ENCODE measurements at places on chromosomes 1 and 21.

GRCh38 chr21:28832013-28832714 is 160.5 kb downstream of the LTN1 start:
- DNase-seq, result peak; percentile 10

DNA sequence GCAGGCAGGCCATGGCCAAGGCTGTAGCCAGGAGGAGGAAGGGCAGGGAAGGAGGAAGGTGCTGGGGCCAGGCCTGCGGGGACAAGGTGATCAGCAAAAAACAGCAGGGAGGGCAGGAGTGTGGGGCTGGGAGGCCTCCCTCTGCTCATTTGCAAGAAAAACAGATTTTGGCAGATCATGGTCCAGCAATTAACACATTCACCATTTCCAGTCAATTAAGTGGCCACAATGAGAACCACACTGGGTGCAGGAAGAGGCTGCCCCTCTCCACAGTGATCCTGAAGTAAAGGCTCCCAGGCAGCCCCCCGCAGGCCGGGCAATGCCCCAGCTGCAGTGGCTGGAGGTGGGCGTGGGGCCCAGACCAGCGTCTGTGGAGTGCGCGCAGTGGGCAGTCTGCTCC is 54.6 kb downstream of the DMRTB1 start:
- no peak for DNase-seq

DNA sequence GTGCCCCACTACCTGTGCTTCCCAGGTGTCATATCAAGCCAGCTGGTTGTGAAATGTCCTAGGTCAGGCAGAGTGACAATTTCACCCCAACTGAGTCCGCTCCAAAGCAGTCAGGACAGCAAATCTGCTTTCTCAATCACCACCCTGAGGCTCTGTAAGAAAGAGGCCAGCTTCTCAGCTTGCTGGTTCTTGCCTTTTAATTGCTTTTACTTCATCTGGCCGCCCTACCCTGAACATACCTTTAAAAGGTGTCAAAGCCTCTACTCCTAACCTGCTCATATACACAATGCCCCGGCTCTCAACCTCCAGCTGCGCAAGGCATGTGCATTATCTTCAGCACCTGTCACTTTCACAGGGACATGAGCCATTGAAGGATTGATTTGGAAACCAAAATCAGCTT is 581.6 kb downstream of the NPHP4 start:
- no peak for DNase-seq

DNA sequence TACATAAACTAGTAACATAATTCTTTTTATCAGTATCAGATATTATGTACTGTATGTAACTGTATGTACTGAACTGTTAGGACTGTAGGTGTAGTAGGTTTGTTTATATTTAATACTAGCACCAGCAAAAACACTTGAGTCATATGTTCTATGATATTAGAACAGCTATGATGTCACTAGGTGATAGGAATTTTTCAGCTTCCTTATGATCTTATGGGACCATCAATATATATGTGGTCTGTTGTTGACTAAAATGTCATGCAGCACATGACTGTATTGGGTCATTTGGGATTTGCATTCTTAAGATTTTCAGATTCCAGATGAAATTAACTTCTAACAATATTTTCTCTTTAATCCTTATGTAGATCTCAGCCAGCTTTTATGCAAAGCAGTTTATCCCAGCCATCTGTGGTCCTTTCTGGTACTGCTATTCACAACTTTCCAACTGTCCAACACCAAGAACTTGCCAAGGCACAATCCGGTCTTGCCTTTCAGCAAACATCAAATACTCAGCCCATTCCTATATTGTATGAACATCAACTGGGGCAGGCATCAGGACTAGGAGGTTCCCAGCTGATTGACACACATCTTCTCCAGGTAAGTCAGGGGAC is 38.3 kb upstream of the MYOCOS start:
- DNase-seq, result no peak

DNA sequence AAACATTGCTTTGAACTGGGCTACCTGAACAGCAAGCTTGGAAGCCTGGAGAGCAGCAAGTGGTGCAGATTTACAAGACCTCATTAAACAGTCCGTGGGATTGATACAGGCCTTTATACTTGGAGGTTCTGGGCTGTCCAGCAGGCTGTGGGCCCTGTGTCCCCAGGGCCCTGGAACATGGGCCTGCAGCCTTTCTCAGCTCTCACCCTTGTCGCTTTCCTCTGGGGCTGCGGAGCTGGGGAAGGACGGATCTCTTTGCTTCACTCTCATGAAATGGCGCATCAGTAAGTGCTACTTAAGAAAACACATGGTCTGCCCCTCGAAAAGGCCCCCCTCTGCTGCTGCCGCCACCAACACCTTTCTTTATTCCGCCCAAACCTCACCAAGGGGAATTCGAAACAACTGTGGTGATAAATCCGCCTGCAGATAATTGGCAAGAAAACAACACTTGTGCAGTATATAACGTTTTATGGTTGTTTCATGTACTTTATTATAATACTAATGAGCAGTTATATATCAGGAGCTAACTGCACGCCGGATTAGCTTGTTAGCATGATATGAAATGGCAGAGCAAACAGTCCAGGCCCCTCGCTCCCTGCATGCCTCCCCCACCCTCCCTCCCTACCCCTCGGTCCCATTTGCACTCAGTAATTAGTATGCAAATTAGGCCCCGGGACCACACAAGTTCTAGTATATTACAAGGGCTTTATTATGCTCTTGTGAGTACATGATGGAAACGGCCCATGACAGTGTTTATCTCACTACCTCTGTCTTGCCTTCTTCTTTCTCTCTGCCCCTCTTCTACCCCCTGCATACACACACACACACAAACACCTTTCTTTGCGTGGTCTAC is 131.5 kb downstream of the RNF220 start:
- DNase-seq, result no peak

DNA sequence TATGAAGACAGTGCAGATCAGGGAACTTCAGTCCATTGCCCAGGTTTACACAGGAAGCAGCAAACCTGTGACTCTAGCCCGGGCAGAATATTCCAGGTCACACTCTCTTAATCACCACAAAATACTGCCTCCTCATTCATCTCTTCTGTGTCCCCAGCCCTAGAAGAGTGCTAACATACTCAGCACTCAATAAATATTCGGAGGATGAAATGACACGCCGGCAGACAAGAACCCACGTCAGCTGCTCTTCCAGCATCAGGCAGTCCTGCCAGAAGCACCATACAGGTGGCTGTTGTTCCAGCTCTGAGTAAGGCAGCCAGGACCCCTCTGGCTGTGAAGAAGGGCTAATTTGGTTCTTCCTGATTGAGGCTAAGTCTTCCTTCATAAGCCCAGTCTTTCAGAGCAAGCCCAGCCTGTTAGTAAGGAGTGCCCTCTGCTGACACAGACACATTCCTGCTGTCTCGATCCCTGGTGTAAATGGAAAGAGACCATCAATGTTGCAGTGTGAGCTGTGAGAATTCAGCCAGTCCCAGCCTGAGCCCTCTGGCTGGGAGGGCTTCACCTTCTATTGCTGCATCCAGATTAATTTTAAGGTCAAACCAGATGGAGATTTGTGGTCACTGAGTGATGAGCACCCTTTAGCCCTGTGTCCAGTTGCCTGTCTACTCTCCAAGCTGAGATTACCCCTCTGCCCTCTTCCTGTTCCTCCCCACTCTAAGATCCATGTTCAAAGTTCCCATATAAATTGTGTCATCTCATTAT is 45.0 kb upstream of the KIRREL1 start:
- peak; percentile 11 for DNase-seq

DNA sequence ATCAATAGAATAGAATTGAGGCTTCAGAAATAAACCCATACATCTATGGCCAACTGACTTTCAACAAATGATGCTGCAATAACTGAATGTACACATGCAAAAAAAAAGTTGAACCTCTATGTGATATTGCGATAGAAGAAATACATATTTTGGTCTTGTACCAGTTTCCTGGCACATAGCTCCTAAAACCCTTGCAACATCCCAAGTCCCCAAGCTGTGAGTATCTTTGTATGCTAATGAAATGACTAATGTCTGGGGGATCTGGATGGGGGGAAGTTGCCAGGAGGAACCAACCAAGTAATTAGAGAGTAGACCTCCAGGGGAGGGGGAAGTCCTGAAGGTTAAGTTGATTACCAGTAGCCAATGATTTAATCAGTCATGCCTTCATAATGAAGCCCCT is 24.4 kb downstream of the BLZF1 start:
- no peak for DNase-seq

DNA sequence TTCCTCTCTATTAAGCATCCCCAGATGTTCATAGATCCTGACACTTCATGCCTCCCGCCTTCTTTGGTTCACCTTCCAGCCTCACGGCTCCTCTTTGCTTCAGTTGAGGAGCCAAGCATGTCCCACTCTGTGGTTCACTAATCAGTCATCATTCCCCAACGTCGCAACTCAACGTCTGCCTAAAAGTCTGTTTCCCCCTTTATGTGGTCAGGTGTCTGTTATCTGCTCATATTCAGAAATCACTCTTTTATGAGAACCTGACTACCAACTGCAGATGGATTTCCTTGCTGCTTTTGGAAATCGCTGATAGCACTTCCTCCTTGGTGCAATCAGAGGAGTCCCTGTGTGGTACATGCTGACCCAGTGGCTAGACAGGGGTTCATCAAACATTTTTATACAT is 94.1 kb upstream of the VANGL1 start:
- DNase-seq, result no peak

- no peak for DNase-seq
Measured at GRCh38 chr1:209598227-209598626, 14.7 kb downstream of the CAMK1G start.

GRCh38 chr1:221939607-221940006 is 197.7 kb upstream of the DUSP10 start:
- DNase-seq, result no peak

- DNase-seq, result no peak
Measured at GRCh38 chr1:154459080-154459479, 42.9 kb upstream of the TDRD10 start.

DNA sequence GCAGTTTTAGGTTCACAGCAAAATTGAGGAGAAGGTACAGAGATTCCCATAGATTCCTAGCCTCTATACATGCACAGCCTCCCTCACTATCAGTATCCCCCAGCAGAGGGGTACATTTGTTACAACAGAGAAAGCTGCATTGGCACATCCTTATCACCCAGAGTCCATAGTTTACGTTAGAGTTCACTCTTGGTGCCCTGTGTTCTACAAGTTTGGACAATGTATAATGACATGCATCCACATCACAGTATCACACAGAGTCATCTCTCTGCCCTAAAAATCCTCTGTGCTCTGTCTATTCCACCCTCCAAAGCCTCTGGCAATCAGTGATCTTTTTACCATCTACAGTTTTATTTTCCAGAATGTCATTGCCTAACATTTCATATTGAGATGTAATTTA is 22.3 kb upstream of the RGS16 start:
- no peak for DNase-seq
